Activated CD8-positive, alpha-beta memory T cell treated with anti-CD3 and anti-CD28 coated beads for 1 hour (primary cell): ENCODE measurements at places on chromosomes 2 and 18.

- DNase-seq, result no peak
These were observed 9.4 kb downstream of the HNRNPA3 start for GRCh38 chr2:177221970-177222369.

DNA sequence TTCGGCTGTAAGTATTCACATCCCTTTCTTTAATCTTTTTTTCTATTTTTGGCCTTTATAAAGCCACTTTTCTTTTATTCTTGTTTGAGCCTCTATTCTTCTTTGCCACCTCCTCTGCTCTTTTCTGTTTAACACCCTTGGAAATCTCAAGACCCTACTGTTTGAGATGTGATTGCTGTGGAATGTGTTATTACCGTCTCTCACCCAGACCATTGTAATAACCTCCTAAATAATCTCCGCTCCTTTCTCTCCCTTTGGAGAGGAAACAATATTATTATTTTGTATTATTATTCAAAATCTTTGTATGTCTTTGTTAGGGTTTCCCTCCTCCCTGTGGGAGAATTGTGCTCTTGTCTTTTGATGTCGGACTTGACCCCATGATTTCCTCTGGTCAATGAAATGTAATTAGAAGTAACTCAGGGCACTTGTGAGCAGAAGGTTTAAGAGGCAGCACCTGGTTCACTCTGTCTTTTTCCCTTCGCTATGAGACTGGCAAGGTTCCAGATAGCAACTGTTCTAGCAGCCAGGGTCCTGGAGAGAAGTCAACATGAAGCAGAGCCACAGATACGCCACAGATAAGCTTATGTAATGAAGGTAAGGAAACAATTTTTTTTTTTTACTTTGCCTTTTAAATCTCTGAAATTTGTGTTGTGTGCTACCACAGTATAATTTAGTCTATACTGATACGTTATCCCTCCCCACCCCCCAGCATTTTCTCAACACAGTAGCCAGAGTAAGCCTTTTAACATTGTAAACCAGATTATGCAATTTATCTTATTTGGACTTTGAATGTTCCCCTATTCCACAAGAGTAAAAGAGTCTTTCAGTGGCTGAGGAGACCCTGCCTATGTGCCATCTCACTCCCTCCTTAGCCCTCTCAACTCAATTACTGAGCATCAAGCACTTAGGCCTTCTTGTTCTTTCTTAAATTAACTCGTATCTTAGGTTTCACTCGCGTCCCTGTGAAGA is 601.2 kb upstream of the ZNF804A start:
- DNase-seq, result no peak

DNA sequence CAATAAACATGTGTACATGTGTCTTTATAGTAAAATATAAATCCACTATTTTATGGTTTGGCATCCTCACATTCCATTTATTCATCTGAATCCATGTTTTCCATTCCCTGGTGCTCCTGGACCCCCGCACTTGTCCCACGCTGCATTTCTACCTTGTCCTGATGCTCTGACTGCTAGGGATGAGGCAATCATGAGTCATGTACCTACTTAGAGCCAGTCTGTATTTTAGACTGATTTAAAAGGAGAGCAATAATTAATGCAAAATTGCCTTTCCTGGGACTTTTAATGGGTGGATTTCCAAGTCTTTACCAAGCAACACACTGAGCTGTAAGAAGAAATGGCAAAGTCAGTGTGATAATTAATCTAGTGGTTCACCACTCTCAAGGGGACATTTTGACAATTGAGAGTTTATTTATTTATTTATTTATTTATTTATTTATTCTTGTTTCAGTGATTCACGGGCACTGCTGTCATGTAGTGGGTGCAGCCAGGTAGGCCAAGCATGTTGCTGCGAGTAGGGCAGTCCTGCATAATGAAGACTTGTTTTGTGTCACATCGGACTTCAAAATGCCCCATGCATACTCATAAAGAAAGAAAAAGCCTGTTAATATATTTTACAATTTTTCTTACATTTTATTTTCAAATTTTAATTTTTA is 419.3 kb upstream of the VWC2L start:
- no peak for DNase-seq

DNA sequence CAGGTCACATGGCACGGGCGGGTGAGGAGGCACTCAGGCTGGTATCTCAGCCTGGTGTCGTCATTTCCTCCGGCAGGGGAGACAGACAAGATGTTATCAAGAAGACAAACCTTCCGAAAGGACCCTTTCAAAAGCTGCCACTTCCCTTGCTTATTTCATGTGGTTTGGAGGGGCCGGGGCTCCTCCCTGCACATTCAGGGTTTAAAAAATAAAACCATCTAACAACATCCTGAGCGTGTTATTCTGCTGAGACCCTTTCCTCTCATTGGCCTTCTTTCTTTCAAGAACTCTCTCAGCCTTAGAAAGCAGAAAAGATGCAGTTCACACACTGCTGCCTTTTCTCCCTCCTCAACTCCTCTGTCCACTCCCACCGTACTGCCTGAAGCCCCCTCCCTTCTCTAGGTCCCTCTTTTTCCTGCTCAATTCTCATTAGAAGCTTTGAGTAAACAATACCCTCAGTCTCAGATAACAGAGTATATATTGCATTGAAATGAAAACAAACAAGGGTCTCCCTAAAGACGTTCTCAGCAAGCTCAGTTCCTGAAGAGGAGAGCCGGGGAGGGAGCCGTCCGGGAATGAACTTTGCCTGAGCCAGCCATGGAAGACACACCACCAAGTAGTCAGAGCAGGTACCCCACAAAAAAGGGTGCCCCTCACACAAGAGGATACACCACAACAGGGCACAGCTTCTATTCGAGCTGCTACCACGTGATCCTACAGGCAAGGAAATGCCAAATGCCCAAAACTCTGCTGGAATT is 9.7 kb downstream of the SMAD7 start:
- DNase-seq, result peak; percentile 88

GRCh38 chr2:187873132-187873531 is 318.9 kb upstream of the TFPI start:
- DNase-seq, result no peak

GRCh38 chr2:223084873-223085272 is 32.9 kb downstream of the KCNE4 start:
- DNase-seq, result no peak

DNA sequence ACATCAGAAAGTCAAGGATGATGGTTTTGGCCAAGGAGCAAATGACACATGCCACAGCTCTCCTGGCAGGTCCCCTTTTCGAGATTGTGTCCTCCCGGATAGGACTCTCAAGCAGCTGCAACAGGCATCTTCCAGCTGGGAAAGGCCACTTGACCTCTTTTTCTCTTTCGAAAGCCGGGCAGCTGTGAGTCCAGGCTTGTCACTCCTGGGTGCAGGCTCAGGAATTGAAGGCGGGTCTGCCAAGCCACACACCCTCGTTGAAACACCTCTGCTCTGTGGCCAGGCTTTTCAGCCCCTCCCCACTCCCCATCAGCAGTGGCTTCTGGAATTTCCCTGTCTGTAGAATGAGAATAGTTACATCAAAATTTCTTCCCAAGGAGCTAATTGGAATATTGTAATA is 98.0 kb downstream of the CCDC138 start:
- DNase-seq, result no peak

DNA sequence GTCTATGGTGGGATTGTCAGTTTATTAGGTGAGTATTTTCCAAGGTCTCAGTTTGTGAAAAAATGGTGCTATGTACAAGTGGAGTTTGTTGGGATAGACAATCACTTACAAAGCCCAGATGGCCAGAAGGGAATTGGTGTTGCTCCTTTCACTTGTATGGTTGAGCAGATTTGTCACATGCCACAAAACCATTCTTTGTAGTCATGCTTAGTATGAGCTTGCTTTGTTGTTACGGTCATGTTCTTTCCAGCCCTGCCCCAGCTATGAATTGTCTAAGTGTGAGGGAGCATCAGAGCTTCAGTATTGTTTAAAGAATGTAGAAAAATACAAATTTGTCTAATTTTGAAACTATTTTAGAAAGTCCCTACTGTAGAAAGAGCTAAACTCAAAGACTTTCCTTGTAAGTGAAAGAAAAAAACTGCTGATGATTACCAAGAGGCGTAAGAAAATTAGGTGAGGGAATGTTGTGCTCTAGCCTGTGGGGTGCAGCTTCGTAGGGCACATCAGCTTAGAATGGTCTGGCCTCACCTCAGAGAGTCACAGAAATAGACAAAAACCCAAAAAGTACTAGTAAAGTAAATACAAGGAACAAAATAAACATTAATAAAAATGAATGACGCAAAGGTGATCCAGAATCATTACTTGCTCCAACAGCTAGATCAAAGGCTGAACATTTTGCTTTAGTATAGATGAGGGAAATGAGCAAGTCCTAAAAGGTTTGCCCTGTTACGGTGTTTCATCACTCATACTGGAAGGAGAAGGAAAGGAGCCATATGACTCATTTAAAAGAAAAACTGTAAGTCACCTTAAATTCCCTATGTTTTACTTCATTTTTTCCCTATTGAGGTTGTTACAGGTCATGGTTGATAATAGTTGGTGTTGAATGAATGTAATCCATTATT is 9.2 kb downstream of the TGIF1 start:
- no peak for DNase-seq

DNA sequence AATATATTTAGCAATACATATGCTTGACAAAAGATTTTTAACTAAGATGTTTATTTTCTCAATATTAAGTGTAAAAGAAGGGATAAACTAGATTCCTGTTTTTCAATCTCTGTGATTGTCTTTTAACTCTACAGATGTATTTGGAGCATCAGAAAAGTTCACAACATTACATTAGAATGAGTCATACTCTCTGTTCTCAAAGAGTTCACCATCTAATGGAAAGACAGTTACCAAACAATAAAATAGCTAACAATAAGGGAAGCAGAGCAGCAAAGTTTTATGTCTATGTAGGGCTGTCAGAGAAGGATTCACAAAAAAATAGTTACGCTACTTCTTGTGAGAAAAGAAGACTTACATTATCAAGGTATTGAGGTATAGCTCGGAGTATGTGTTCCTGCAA is 109.2 kb upstream of the MAP2 start:
- no peak for DNase-seq

DNA sequence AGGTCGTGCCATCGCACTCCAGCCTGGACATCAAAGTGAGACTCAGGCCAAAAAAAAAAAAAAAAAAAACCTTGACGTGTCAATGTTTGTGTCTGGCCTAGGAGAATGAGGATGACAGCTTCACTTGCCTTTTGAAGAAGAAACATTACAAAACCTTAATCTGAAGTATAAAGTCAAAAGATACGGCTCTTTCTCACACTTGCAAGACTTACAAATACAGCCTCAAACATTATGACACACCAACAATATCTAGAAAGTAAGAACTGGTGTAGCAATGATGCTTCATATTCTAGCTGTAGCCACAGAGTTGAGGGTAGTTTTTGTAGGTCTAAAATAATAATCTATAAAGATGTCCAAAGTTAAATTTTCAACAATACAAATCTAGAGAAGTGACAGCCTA is 25.5 kb downstream of the MPPE1 start:
- DNase-seq, result no peak

DNA sequence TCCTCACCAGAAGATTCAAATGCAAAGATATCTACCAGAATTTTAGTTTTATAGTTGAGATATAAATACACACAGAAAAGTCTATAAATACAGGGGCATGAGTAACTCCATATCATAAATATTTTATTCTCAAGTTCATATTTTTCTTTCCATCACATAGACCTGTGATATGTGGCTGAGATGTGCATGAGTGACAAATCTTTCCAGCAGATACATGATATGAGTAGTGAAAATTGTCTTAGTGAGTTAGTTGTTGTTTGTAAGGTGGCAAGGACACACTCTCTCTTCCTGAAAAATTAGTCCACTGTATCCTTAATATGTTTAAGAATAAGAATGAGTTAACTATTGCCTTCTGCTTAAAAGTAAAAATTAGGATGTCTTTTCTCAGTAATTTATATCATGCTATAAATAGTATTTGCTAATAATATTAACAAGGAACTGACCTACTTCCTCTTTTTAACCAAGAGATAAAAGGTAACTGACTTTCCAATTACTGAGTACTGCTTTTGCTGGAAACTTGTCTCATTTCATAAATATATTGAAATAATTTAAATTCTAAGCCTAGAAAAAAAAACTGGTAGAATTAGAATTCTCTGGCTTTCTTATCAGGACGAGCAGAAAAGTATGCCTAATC is 85.2 kb upstream of the SESTD1 start:
- DNase-seq, result no peak

DNA sequence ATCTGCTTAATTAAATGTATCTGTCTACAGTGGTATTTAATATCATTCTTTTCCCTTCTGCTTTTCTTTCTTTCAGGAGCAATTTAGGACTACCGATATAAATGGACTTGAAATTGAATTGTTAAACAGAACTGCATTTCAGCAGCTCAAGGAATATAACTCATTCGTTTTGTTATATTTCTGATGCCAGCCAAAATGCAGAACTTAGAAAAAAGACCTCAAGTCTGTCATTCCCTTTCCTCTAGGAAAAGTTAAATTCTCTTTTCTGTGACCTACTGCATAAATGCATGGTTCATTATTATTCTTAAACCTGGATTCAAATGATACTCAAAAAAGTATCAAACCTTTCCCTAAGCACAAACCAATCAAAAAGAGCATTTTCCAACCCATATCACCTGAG is 21.4 kb downstream of the FTCDNL1 start:
- no peak for DNase-seq

- no peak for DNase-seq
These were observed 2.2 kb upstream of the ZNF407 start for GRCh38 chr18:74595431-74595830.

DNA sequence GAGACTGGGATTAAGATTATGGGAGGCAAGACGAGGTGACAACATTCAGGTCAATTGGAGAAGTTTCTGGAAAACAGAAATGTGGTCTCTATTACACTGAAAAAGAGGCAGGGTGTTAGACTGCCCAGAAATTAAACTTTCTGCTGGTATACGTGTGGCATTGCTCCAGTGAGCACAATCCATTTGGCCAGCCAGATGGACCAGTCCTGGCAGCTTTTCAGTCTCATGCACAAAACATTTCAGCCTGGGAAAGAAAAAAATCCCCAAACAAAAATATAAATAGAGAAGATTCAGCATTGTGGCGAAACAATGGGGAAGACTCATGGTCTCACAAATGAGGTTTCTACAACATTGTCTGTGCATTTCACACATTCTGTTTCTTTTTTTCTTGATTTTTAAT is 113.9 kb downstream of the HNMT start:
- DNase-seq, result no peak

DNA sequence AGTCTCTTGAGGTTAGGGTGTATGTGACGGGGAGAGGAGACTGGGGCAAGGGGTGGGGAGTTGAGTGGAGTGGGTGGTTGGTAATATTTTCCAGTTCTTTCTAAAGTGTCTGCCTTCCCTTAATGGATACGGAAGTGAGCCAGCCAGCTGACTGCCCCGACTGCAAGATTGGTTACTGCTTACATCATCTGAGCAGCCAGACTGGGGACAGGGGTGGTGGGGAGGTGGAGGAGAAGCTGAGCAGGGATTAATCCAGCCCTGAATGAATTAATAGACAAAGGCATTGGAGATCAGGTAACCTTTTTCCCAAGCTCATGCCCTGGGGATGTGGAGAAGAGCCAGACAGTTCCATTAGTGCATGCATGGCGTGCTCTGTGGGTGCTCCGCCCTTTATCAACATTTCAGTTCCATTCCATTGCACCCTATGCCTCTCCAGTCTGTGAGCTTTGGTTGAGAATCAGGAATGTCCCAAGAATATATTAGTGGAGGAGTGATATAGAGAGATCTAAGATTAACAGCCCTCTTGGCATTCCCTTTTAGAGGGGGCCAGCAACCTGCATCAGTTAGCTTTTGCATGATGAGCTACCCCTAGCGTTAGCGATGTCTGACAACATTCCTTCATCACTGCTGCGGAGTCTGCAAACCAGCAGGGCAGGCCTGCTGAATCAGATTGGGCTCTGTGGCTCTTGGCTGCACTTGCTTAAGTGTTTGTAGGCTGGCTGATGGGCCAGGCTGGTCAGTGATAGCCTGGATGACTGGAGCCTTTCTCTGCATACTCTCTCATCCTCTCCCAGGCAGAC is 67.4 kb downstream of the TNP1 start:
- DNase-seq, result no peak
